Activated CD4-positive, alpha-beta T cell treated with anti-CD3 and anti-CD28 coated beads, Interleukin-2, amount 50 U/mL, for 48 hours (primary cell): ENCODE measurements at places on chromosomes 1 and 21.

- DNase-seq, result no peak
Observed at GRCh38 chr1:234490793-234491479, 12.0 kb upstream of the TARBP1 start.

DNA sequence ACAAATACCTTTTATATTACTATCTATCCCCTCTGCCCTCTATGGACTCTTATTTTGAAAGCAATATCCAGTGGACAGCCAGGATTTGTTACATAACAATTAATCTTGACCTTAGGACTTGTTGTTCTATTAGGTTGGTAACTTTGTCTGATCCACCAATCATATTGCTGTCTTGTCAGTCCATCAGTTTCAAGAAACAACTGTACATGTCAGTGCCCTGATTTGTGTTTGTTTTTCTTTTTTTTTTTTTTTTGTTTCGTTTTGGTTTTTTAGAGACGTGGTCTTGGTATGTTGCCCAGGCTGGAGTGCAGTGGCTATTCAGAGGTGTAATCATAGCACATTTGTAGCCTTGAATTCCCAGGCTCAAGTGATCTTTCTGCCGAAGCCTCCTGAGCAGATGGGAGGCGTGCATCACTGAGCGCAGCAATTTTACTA lies 1.5 kb upstream of the SCP2 start:
- DNase-seq, result no peak

DNA sequence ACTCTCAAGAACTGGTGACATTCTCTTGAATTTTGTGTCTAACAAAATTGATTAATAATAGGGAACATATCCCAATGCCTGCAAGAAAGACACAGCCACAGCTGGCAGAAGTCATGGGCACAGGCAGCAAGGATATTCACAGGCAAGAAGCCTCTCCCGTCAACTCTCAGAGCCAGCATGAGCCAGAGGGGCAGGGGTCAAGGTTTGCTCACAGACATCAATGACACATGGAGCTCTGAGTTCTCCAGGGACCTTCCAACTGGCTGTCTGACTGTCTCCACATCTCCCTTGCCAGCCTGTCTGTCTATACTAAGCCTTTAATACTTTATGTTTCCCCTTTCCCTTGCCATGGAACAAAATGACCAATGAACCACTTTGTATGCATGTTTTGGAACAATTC lies 101.5 kb upstream of the RAB4A start:
- DNase-seq, result no peak

DNA sequence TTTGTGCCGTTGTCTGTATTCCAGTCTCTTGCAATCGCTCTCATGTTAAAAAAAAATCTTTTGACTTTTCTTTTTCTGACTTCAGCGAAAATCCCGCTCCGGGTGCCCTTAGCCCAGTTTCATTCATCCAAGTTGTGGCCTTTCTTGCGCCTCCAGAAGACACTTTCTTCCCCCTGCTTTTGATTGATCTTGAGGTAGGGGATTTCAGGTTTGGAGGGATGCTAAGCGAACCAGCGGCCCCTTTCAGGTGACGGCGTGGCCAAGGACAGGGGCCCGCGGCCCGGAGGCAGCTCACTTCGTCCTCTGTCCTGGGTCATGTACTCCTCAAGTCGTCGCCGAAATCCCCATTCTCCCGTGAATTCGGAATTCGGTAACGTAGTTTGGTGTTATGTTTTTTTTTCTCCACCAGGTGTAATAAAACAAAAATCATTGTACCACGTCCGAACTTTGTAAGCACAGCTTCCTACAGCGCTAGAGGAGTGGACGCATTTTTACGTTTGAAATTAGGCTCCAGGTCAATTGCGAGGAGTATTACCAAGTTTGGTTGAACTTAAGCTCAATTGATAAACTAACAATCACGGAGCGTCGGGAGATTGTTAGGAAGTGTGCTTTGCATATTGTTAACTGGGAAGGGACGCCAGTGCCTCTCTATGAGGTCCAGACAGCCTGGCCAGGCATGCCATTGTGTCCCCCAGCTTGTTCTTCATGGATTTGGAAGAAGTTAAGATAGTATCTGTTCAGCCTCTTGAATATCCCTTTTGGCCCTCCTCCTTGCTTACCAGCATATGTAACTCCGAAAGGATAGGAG lies 1.1 kb downstream of the MRPS6 start:
- DNase-seq, result peak; percentile 14

GRCh38 chr1:21435646-21436487 lies 4.1 kb upstream of the NBPF3 start:
- no peak for DNase-seq

- DNase-seq, result no peak
Observed at GRCh38 chr1:74357150-74357549, 122.0 kb downstream of the TNNI3K start.

- DNase-seq, result no peak
Observed at GRCh38 chr1:29876441-29876840, 640.1 kb downstream of the PTPRU start.

DNA sequence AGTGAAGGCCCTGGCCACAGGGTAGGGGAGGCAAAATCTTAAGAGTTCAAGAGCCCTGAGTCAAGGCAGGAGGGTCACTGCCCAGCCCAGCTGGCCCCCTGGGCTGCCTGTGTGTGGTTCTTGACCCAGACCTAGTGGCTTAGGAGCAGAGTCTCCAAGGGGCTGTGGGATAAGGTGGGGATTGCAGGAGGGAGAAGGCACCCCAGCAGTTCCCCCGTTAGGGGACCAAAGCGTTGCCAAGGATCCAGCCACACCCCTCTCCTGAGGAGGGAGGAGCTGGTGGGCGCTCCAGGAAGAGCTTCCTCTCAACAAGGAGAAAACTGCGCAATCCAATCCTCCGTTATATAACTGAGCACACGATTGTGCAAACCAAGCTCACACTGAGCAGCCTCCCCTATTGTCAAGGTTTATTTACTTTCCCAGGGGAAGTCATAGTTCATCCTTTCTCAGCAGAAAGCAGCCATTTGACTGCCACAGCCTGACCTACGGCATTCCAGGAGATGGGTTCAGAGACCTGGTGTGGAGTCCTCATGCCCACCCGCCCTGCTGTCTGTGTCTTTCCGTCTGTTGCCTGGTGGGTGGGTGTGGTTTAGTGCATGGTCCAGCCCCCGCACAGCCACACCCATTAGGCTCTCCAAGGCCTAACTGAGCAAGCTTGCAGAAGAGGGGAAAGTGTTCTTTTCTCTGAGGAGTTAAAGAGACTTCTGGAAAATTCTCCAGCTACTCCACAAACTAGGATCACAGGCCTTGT lies 3.5 kb downstream of the EPHX1 start:
- no peak for DNase-seq

GRCh38 chr1:119000371-119001180 lies 12.4 kb upstream of the TBX15 start:
- no peak for DNase-seq

GRCh38 chr1:18670868-18671225 lies 40.2 kb downstream of the PAX7 start:
- DNase-seq, result no peak

DNA sequence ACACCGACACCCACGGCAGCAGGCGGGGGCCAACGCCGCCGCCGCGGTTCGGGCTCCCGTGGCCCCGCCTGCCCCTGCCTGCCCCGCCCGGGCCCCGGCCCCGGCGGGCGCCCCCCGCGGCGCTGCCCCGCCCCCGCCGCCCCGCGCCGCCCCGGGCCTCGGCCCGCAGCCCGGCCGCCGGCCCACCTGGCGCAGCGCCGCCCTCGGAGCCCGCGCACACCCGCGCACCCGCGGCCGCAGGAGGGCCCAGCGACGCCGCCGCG lies at the start of gene WNT3A:
Gene WNT3A (plus strand): TSS at position 213 of the 263 bp plus-strand sequence. CDS start 131 bp downstream, outside the sequence.
- no peak for DNase-seq

DNA sequence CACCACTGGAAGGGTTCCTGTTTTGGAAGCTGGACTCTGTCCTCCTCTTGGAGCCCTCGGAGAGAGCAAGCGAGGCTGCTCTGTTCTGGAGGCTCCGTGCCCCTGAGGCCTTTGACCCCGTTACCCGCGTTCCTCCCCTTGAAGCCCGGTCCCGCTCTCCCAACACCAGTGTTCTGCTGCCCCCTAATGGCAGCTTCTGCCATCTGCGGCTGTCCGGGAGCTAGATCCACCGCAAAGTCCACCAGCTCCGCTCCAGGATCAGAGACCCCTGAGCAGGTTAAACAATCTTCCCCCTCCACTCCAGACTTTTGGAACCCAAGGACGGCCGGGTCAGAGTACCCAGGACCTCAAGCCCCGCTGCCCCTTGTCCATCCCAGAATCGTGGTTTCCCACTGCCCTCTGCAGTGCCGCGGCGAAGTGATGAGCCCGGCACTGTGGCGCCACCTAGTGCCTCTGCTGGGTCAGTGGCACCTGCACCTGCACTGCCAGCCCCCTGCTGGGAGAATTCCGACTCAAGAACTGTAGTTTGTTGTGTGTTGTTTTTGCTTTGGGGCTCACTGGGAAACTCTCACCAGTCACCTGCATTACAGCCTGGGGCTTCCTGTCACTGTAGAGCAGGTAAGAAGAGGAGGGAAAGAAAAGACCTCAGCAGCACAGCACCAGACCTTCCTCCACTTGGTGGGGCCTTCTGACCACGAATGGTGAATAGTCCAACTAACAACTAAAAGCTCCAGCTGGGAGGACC lies 63.5 kb upstream of the NFASC start:
- DNase-seq, result peak; percentile 85

DNA sequence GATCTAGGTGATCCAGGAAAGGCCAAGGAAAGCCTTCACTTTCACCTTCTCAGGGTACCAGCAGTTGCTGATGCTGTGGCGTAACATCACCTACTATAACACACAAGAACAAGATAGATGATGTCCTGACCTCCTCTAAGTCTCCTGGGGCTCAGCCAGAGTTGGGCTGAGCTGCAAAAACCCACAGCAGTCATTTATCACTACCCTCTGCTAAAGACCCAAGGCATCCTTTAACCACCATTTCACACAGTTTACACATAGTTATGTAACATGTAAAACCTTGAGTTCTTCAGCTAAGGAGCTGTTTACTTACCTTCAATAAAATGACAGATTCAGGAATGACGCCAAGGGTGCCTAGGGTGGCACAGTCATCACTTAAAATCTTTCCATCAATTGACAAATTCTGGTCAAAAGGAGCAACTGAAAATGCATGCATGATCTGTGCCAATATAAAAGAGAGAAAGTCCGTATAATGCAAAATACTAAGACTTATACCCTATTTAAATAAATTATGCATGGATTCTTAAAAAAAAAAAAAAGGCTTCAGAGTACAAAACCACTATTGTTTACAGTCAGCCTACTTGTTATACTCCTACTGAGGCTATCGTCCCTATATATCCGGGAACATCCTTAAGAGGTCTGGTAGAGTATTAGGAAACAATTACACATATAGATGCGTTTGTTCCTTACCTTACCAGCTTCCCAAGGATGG lies 20.7 kb upstream of the RAP1GAP start:
- no peak for DNase-seq

GRCh38 chr1:93581917-93582850 lies 99.5 kb downstream of the BCAR3 start:
- DNase-seq, result no peak

DNA sequence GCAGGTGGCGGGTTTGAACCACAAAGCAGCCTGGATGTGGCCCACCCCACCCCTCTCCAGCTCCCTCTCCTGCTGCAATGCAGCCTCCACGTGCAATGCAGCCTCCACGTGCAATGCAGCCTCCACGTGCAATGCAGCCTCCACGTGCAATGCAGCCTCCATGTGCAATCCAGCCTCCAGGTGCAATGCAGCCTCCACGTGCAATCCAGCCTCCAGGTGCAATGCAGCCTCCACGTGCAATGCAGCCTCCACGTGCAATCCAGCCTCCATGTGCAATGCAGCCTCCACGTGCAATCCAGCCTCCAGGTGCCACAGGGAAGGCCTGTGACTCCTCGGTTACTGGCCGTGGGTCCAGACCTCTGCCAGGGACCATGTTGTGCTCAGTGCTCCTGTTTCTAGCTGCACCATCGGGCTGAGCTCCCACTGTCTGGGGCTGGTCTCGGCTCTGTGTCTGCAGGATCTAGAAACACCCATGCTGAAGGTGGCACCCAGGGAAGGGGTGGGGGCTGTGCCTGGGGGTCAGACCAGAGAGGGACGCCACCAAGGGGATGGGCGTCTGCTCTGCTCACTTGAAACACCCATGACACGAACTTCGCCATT lies 11.9 kb upstream of the LRRC3 start:
- DNase-seq, result no peak

DNA sequence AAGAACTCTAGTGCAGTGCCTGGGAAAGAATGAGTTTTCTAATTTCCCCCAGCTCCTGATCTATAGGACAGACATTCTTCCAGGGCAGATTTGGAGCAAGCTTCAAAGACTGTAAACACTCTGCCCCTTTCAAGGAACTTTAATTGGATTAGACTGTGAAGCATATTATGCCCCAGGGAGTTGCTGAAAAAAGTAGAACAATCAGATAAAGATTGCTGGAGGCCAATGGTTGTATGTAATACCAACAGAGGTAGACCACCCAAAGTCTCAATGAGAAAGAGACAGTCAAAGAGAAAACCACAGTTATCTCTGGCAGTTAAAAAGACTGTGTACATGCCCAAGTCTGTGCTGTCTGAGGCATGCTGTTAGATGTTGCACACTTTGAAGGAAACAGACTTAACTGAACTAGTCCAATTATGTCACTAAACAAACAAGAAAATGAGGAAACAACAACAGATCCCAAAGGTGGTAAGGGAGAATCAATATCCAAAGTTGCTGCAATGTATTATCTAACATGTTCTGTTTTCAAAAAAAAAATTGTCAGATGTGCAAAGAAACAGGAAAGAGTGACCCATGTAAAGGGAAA lies 24.4 kb downstream of the C4BPA start:
- no peak for DNase-seq

DNA sequence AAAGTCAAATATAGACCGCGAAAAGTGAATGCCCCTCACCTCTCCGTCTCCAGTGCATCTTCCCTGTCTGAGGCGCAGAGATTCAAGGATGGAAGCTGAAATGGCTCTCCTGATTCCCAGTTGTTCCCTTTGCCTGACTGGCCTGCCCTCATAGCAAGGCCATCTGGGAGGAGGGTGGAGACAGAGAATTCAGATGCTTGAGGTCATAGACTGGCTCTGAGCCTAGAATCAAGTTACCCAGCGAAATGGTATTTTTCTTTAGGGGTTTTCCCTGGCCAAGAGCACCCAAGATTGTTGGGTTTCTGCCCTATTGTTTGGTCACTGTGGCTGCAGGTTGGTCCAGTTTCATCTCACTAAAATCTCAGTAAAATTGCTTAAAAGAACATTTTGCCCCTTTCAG lies 7.2 kb downstream of the METTL13 start:
- no peak for DNase-seq

DNA sequence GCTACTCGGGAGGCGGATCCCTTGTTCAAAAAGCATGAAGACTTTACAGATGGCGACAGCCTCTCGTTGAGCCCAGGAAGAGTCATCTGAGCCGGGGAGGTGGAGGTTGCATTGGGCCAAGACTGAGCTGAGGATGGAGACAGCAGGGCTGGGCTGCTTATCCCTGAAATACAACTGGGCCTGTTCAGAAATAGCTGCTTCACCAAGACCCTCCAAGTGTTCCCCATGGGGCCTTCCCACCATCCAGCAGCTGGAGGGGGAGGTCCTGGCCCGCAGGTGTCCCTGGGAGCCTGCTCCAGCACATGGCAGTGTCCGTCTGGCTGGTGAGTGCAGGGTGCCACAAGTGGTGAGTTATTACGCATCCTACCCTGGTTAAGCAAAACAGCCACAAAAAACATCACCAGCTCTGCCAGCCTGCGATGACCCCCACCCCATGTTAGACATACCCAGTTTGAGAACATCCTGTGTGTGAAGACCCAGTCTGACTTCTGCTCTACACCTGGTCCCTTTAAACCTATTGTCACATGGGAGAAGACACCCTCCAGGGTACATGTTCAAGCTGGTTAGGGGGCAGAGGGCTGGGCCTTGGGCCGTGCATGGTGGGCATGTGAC lies 93.1 kb upstream of the TMPRSS2 start:
- no peak for DNase-seq

- no peak for DNase-seq
Observed at GRCh38 chr1:7447093-7447492, 324.0 kb upstream of the VAMP3 start.

- no peak for DNase-seq
Observed at GRCh38 chr1:6361124-6361775, 32.3 kb downstream of the ACOT7 start.
